ENCODE measurements at places on chromosomes 11 and 22. TPM values are rescaled to one million over a fixed set of nuclear protein-coding genes. Genes with fewer than 3 reads are reported as not detected.

The C11orf21 gene
- polyA plus RNA-seq = 1.1 TPM

The CNGA4 gene
- 0.36 TPM for polyA plus RNA-seq

The SLC5A12 gene
- 0.07 TPM for polyA plus RNA-seq

The KDM4E gene
- polyA plus RNA-seq = 0.14 TPM

The PDE2A gene
- polyA plus RNA-seq = 14.7 TPM

The TMX2 gene
- 52.8 TPM for polyA plus RNA-seq

The TLCD5 gene
- 7.5 TPM for polyA plus RNA-seq

- DNase-seq = peak; percentile 70
These were observed 241.6 kb downstream of the DLG2 start for GRCh38 chr11:85385547-85385946.

DNA sequence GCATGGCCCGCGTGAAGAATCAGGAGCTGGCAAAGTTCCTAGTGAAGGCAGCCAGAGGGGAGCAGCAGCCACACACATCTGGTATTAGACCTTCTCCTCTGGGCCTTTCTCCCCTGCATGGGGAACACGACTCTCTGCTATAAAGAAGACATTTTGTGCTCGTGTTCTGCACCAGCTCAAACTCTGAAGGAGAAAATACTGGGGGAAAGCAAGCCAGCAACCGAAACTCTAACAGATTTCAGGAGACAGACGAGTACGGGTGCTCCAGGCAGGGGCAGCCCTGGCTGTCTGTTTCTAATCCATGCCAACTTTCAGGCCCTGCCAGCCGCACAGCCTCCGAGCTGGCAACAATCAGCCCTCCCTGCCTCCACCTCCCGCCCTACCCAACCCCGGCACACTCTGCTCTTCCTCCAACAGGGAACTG, 296.3 kb downstream of the BRD1 start:
- DNase-seq = no peak

- DNase-seq = no peak
These were observed 23.1 kb downstream of the PTPN5 start for GRCh38 chr11:18768472-18768901.

DNA sequence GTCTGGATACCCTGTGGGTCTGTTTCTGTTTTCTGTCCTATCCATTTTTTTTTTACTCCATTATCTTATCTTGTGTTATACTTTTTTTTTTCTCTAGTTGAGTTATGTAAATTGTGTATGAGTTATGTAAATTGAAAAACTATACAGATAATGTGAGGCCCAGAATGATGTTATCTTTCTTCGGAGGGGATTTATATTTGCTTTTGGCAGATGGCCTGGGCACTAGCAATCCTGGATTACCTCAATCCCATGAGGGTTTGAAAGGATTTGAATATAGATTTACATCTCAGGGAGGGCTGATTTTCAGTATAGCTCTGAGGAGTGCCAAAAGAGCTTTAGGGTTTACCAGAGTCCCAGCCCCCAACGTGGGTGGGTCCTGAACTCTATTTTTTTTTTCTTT, 71.0 kb downstream of the CSTPP1 start:
- no peak for DNase-seq

DNA sequence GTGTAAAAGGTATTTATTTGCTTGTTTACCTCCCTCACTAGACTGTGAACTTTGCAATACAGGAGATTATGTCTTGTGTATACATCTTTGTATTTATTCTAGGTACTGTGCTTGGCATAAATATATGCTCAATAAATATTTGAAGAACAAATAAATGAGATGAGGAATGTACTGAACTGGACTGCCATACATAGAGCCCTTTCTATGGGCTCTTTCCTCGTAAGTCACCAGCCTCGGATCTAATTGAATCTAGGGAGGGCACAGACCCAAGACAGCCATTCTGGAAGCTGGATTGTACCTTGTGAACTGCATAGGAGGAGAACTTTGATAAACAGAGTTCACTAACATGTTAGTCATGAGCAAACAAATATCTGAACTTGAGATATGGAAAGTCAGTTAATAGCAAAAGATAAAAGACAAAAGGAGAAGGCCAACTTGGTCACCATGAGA, 503.9 kb downstream of the INSC start:
- no peak for DNase-seq

- DNase-seq = no peak
These were observed 49.8 kb downstream of the MICAL2 start for GRCh38 chr11:12160231-12160630.

GRCh38 chr11:106714199-106714598, 304.1 kb downstream of the GUCY1A2 start:
- DNase-seq = no peak

- DNase-seq = no peak
These were observed 64.9 kb downstream of the SPECC1L start for GRCh38 chr22:24335496-24335895.

DNA sequence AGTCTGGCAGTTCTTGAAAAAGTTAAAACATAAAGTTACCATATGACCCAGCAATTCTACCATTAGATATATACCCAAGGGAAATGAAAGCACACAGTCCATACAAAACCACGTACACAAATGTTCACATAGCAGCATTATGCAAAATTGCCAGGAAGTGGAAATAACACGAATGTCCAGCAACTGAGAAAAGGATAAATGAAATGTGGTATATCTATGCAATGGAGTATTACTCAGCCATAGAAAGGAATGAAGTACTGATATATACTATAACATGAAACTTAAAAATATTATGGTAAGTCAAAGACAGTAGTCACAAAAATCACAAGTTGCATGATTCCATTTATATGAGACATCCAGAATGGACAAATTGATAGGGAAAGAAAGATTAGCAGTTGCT, 57.9 kb downstream of the C2CD3 start:
- no peak for DNase-seq

DNA sequence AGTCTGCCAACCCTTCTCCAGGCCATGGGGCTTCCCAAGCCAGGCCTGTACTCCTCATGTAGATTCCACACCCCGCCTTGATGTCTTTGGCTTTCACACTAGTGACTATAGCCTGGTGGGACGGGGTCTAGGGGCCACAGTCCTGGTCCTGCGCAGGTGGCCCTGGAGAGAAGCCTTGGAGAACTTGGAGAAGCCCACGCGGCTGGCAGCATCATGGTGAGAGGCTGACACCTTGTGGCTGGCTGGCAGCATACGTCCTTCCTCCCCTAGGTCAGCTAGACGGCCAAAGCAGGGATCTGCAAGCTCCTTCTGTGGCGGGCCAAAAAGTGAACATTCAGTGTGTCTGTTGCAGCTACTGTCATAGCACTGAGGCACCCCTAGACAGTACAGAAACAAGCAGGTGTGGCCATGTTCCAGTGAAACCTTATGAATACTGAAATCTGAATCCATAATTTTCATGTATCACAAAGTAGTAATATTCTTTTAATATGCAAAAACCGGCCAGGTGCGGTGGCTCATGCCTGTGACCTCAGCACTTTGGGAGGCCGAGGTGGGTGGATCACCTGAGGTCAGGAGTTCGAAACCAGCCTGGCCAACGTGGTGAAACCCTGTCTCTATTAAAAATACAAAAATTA, 42.0 kb downstream of the FAM83F start:
- no peak for DNase-seq

DNA sequence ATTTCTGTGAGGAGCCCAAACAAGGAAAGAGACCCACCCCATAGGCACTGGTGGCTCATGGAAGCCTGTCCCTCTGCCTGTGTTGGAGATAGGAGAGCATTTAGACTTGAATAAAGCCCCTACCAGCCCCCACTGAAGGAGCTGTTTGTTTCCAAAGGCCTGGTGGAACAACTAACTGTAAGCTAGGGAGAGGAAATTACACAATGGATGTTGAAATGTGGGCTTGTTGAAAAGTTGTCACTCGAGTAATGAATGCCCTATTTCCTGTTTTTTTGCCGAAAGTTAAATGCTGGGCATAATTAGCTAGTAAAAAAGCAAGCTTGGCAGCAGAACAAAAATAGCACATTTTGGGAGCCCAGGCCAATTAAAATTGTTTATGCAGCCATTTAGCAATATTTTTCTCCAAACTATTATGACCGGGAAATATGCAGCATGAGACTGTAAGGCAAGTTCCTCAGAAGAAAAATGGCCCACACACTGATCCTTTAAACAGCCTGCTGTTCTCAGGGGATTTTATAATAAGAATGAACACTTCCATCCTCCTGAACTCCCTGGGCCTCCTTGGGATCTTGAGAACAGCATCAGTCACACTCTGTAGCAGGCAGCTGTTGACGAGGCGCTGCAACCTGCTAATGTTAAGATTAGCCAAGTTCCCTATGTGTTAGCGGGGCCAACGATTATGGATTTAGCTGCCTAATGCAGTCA, 38.6 kb upstream of the LMO2 start:
- DNase-seq = no peak

GRCh38 chr11:118078911-118079411, 2.1 kb downstream of the TMPRSS4 start:
- DNase-seq = no peak
